ENCODE measurements at places on chromosomes 2 and 18.

GRCh38 chr2:170180031-170180566 lies 2.2 kb downstream of the MYO3B start:
- no peak for DNase-seq

GRCh38 chr2:54676656-54677055 lies 46.8 kb upstream of the EML6 start:
- peak; percentile 22 for DNase-seq

GRCh38 chr2:80395251-80395650 lies 90.7 kb upstream of the LRRTM1 start:
- DNase-seq = no peak

GRCh38 chr2:45180033-45180746 lies 170.9 kb upstream of the SIX2 start:
- DNase-seq = no peak

GRCh38 chr2:191263050-191263449 lies 17.8 kb downstream of the MYO1B start:
- peak; percentile 39 for DNase-seq

- peak; percentile 81 for DNase-seq
Measured at GRCh38 chr2:55490554-55490953, 29.0 kb upstream of the CFAP36 start.
